PC-9 (cell line): ENCODE measurements at places on chromosomes 3 and 15.

- DNase-seq = no peak
These were observed 490.7 kb downstream of the RBMS3 start for GRCh38 chr3:29771602-29772001.

DNA sequence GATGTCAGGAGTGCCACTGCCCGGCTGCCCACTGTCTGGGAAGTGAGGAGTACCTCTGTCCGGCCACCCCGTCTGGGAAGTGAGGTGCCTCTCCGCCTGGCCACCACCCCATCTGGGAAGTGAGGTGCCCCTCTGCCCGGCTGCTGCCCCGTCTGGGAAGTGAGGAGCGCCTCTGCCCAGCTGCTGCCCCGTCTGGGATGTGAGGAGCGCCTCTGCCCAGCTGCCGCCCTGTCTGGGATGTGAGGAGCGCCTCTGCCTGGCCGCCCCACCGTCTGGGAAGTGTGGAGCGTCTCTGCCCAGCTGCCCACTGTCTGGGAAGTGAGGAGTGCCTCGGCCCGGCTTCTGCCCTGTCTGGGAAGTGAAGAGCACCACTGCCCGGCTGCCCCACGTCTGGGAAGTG, 3.3 kb downstream of the COX17 start:
- DNase-seq = no peak

GRCh38 chr3:71614869-71615268, 31.3 kb upstream of the FOXP1 start:
- DNase-seq = no peak

GRCh38 chr3:106263546-106263945, 394.7 kb upstream of the CBLB start:
- DNase-seq = no peak

- DNase-seq = no peak
These were observed 171.3 kb downstream of the DPH6 start for GRCh38 chr15:35374661-35375060.

- peak; percentile 40 for DNase-seq
These were observed 1.0 kb downstream of the MYO9A start for GRCh38 chr15:72116731-72117485.

DNA sequence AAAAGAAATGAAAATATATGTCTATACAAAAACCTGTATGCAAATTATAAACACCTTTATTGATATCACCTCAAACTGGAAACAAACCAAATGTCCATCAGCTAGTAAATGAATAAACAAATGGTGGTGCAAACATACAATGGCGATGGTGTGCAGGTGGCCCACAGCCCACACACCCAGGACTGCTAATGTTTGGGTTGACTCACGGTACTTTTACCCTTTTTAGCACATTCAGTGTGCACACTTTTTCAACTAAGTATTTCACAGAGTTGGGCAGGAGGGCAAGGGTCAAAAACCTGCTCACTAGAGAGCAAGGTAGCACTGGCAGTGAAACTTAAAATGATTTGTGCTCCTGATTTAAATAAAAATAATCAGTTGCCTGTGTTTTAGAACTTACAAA, 123.1 kb upstream of the BHLHE40 start:
- DNase-seq = no peak

DNA sequence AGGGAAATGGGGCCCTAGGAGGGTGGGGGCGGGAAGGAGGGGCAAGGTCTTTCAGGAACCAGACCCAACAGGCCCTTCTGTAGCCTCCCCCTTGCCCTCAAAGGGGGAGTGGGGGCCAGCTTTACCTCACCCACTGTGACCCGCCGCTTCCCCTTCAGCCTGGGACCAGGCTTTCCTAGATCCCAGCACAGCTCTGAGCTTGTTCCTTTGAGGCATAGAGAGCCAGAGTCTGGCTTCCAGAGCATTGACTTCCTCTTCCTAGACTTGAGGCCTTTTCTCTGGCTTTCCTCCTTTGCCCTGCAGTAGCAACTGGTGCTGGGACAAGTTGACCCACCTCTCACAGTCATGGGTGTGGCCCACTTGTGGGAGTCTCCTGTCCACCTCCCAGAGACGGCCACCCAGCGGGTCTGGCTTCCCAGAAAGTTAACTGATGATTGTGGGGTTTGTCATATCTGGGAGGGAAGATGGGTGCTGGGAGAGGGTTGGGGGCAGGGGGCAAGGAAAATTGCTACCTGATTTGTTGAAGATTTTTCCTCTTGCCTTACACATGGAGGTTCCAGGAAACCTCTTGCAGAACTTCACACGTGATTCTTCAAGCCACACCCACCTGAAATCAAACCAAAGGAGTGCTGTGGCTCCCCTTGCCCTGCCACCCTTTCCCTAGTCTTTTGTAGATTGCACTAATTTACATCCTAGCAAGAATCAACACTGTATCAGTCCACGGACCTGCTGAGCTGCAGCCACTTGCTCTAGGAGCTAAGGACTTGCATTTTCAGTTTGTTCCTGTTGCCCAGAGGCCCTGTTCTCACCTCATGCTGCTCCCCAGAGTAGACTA, 4.1 kb upstream of the CHST14 start:
- no peak for DNase-seq

- peak; percentile 51 for DNase-seq
These were observed 17.3 kb downstream of the CCDC54 start for GRCh38 chr3:107394502-107394901.

DNA sequence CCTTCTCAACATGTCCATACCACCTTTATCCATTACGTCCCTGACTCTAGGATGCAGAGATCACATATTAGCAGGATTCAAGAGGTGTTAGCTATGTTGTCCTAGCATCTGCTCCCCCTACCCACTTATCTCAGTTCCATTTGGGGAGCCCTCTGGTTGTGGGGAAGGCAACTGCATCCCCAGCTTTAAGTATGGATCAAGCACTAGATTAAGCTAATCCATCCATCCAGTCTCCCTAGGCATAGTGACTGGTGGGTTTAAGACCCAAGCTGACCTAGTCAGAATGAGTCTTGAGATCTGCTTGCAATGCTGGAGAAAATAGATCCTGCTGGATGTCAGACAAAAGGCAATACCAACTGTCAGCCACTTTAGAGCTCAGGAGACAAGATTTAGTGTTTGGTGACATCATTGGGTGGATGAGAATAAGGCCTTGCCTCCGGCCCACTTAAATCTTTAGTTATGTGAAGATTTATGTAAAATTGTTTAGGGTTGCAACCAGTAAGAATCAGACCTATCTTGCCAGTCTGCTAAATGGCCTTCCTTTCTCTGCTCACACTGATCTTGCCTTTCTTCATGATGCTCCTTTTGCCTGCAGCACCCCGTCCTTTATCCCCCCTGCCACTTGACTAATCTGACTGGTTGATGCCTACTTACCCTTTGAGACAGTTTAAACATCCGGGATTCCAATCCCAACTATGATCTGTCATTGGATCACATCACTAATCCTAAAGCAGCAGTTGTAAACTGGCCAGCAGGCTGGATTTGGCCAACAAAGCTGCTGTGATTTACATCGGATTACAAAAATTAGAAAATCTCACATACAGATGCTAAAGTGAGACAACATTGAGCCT, 2.1 kb upstream of the ISY1 start:
- DNase-seq = no peak

GRCh38 chr3:71997066-71997653, 212.2 kb upstream of the PROK2 start:
- DNase-seq = no peak

DNA sequence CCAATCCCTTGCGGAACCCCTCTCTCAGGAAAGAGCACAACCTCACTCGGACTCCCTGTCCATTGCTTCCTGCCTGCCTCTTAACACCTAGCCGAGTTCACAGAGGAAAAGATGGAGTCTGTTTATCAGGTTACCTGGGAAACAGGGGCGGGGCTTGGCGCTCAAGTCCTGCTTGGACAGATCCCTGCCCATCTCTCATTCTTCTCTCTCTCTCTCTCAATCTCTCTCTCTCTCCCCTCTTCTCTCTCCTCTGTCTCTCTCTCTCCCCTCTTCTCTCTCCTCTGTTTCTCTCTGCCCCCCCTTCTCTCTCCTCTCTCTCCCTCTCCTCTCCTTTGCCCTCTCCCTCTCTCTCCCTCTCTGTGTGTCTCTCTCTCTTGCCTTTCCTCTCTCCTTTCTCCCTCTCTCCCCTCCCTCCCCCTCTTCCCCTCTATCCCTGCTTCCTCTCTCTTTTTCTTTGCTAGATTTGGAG, at the start of gene EFHB:
Gene EFHB, minus strand, starts transcription at position 120 of the 469 bp plus-strand sequence. CDS start 199 bp downstream, outside the sequence.
- no peak for DNase-seq

DNA sequence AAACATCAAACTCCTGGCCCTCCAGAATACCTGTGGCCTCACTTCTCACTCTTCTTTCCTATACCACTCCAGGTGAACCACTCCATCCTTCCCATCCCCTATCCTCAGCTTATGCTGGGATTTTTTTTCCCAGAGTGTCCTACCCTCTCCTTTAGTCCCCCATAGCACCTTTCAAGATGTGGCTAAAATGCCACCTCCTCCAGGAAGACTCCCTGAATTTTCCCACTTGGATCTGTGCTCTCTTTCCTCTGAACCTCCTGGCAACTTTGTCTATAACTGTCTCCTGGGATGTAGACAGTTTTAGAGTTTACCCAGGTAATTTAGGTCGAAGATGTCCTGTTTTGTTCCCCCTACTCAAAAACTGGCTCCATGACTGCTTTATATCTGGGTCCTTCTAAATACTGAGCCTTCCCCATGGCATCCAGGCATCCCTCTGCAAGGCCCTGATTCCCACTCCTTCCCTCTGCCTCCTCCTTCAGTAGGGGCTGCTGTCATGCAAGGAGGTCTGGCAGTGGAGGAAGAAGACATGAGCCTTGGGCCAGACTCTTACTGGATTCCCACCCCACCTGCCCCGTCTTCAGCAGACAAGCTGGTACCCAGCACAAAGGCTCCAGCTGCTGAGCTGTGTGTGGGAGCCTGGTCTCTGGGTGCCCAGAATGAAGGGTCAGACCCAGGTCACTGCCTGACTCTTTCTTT, 161.5 kb downstream of the SMAD6 start:
- DNase-seq = no peak

DNA sequence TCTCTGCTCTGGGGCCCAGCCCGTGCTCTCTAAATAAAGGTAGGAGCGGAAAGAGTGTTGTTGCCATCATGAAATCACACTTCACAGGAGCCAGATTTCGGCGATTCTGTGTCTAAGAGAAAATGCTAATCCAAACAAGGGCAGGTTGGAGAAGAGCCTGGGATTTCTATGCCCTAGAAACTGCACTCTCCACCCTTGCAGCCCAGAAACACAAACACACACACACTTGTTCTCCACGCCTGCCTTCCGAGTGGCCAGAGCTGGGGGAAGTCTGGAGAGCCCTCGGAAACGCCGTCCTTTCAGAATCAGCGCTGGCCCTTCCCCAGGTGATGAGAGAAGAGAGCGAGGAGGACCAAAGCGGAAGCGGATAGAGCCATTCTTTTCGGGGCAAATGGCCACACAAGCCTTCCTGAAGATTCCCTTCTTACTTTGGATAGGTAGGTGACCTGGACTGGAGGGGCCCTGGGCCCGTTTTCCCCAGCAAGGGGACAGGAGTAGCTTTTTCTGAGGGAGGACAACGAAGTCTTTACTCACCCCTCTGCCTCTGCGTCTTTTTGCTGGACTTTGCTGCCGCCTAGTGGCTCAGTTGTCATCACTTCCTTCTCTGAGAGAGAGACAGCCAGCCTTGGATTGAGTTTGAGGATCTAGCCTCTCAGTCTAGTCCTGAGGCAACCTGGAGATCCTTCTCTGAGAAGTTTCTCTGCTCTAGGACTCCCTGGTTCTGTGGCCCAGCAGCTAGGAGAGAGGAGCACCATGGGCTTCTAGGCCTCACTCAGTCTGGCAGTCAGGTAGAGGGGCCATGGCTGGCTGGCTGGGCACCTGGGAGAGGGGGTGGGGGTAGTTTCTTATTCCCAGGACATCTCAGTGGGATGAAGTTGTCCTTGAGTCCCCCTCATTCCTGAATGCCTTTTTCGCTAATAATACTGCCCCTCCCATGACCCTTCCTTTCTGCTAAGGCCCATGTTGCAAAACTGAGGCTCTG, 37.7 kb downstream of the SENP8 start:
- DNase-seq = peak; percentile 81

GRCh38 chr3:172021164-172021563, 18.2 kb upstream of the FNDC3B start:
- no peak for DNase-seq

DNA sequence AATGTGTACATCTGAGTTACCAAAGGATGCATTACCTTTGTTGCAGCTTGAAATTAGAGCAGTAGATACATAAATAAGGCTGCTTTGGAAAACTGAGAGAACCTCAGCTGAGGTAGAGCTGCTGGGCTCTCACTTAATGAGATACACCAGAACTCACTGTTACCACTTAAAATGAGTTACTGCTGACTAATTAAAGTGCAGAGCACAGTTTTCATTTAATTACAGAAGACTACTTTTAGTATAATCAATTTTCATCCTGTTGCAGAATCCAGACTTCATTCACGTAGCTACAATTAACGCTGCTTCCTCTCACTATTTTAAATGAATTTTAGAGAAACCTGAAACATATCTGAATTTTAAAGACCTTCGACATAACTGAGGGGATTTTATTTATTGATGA, 169.5 kb downstream of the USP13 start:
- no peak for DNase-seq

DNA sequence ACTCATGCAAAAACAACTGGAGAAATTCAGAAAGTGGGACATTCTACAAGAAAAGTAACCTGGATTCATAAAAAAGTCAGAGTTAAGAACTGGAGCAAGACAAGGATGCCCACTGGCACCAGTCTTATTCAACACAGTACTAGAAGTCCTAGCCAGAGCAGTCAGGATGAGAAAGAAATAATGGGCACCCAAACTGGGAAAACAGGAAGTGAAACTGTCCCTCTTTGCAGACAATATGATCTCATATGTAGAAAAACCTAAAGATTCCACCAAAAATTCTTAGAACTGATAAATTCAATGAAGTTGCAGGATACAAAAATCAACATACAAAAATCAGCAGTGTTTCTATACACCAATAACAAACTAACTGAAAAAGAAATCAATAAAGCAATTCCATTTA, 37.4 kb downstream of the TXNRD3 start:
- DNase-seq = no peak

GRCh38 chr3:10416730-10417300, 88.6 kb downstream of the ATP2B2 start:
- DNase-seq = no peak

DNA sequence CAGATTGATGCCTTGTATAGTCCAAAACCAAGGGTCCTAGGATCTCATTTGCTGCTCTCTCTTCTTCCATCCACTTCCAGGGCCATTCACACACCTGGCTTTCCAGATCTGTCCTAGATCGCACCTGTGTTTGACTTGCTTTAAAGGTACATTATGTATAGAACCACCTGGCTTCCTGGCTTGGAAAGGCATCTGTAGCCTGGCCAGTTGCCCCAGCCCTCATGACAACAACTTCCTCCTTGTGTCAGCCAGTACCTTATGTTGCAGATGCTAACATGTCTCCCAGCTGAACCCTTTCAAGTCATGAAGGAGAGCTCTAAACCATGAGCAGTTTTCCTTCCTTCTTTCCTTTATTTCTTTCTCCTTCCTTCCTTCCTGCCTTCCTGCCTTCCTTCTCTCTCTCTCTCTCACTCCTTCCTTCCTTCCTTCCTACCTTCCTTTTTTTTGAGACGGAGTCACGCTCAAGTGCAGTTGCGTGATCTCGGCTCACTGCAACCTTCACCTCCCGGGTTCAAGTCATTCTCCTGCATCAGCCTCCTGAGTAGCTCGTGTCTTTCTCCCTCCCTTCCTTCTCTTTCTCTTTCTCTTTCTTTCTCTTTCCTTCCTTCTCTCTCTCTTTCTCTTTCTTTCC, 2.5 kb upstream of the HTR3C start:
- DNase-seq = no peak

- DNase-seq = no peak
These were observed 138.5 kb downstream of the ALCAM start for GRCh38 chr3:105505170-105505569.

GRCh38 chr3:85603378-85603777, 644.6 kb downstream of the CADM2 start:
- DNase-seq = no peak
